ENCODE measurements at places on chromosomes 11 and 22.

DNA sequence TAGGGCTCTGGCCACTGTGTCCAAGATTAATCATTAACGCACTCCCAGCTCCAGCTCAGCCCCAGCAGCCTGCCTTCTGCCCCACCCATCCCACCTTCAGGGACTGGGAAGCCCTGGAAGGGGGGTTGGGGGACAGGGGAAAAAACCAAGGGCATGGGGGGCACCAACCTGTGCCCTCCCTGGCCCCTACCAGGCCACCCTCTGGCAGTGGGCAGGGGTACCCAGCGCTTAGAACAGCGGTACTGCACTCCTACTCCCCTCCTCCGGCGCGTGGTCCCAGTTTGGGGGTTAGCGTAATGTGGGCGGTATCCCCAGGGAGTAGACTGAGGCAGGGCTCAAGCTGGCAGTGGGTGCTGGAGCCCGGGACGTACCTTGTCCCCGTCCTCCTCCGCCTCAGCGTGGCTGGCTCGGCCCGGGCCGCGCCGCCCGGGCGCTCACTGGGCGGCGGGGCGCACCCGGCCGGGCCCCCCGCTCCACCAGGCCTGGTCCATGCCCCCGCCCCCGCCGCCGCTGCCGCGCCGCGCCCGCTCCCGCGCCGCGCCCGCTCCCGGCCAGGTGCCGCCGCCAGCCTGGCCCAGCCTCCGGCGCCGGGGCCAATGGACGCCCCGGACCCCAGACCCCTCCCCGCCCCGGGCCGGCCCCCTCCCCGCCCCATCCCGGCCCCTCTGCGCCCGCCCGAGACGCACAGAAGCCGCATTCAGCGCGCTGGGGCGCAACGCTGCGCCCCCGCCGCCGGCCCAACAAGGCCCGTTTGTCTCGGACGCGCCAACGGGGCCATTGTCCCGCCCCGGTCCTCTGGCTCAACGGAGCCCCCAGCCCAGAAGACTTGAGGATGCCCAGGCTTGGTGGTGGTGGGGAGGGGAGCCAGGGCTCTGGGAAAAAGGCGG is at the start of gene GAL3ST1:
TSS of gene GAL3ST1 (minus strand) at position 571 of the 887 bp plus-strand sequence. CDS start 17,273 bp downstream, outside the sequence.
- peak; percentile 83 for DNase-seq

DNA sequence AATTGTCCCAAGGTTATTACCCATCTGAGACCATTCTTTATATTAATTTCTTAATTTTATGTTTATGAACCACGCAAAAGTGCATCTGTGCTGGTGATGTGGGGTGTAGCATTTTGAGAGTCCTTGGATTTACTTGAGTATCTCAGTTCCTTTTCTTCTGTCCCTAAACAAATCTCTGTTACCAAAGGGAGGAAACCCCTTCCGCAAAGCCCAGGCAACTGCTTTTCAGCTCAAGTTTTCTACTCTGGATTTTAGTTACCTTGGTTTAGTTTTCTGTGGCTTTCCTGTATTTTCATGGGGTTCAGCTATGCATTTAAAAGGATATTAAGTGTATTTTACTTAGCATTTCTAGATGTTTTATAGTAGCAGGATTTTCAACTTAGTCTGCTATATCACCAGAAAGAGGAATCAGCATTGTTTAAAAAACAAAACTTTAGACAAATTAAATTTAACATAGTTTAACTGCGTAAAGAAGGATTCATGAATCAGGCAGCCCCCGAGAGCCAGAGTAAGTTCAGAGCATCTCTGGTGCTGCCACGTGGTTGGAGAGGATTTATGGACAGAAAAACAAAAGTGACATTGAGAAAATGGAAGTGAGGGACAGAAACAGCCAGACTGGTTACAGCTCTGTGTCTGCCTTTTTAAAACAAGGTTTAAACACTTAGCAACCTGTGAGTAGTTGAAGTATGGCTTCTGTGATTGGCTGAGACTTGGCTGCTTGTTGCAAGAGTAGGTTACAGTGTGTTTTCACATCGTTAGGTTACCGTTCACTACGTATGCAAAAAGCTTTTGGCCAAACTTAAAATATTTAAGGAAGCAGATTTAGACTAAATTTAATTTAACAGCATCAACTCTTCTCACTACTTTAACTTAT is 9.6 kb downstream of the ADM start:
- DNase-seq: no peak

- DNase-seq: no peak
These were observed 14.5 kb downstream of the SCGB1A1 start for GRCh38 chr11:62433141-62433903.

DNA sequence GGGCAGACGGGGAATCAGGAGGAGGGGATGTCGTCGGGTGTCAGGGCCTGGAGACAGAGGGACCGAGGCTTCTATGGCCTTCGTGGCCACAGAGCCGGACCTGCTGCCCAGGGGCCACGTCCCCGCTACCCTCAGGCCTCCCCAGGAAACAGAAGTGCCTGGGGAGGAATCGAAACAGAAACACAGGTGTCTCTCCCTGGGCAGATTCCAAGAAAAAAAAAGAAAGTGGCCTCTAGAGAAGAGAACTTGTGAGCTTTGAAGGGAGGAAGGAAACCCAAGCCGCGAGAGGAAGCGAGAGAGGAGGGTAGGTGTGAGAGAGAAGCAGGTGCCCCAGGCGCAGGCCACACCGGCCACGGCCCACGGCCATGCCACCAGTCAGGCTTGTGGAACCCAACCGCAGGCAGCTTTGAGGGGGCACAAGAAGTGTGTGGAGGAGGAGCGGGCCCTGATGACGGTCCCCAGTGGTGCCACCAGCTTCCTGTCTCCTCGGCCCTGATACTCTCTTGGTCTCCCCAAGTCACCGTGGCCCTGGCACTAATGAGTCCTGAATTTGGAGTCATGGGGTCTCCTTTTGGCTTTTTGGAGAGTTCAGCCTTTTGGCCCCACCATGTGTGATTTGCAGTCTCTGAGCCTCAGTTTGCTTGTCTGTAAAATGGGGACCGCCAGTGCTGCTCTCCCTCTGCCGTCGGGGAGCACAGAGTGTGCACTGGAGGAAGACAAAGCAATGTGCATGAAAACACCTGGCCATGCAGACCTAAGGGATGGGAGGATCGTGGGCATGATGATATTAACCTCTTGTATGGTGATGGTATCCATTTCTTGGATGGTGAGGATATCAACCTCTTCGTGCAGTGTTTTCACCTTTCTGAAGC is 25.2 kb downstream of the LIF start:
- peak; percentile 67 for DNase-seq

- DNase-seq: no peak
These were observed 67.2 kb downstream of the PRCP start for GRCh38 chr11:82832983-82833382.

DNA sequence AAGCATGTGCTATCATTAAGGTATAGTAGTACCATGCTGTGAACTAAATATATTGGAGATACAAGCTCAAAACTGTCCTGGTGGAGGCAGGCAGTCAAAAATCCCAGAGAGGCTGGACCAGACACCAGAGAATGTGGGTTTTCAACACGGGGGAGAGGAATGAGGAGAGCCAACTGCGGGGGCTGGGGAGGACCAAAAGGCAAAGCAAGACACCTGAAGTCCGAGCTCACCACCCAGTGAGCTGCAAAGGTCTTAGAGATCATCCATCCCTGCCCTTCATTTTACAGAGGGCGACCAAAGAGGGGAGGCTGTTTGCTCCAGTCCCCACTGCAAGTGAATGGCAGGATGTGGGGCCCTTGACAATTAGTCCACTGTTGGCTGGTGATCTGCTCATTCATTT is 10.0 kb downstream of the RIBC2 start:
- DNase-seq: no peak

GRCh38 chr11:126489836-126490660 is 134.6 kb downstream of the ST3GAL4 start:
- no peak for DNase-seq

DNA sequence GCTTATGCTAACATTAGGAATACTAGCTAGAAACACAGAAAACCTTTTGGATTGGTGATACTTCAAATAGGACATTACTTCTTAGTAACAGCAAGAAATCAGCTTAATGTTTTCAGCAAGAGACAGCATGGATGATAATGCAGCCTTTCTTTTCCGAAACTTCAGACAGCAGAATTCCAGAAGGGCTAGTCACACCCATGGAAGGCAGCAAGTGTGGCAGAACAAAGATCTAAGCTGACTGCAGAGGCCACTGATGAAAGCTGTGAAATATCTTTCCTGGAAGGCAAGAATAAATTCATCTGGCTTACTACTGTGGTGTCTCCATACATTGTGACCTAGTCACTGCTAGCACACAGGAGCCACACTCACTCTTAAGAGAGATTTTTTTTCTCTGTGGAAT is 100.3 kb downstream of the CCDC83 start:
- DNase-seq: no peak

- no peak for DNase-seq
These were observed 978.3 kb downstream of the BRD1 start for GRCh38 chr22:48849219-48849912.

DNA sequence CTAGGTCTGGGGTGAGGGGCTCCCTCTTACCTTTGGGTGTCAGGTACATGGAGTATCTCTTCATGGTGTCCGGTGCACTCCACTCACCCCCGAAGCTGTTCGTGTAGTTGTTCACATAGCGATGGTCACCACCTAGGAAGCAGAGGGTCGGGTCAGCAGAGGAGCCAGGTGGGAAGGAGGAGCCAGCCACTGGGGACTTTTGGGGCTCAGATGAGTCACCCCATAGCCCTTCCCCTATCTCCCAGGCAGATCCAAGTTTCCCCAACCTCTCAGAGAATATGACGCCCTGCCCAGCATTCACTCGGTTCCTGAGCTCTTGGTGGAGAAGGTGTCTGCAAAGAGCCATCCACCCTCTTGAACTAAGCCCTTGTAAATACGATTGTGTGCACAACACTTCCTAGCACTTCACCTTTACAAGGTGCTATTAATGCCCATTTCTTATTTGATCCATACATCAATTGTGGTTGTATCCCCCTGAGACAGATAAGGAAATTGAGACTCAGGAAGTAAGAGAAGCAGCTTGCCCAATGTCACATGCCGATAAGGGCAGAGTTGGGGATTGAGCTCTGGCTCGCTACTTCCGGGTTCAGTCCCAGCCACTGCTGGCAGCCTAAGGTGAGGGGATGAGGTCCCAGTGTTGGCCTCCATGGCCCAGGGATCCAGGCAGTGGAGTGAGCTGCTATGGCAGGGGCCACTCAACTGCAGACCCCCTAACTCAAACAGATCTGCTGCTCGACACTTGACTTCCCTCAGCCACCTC is 14.8 kb downstream of the TRIM29 start:
- no peak for DNase-seq

Measured in posterior cingulate gyrus (tissue), 11 donors.